H4 (cell line): ENCODE measurements at places on chromosomes 16 and 17. TPM values are rescaled to one million over a fixed set of nuclear protein-coding genes. Genes with fewer than 3 reads are reported as not detected.

- DNase-seq = no peak
Observed at GRCh38 chr16:86022381-86022960, 123.5 kb downstream of the IRF8 start.

DNA sequence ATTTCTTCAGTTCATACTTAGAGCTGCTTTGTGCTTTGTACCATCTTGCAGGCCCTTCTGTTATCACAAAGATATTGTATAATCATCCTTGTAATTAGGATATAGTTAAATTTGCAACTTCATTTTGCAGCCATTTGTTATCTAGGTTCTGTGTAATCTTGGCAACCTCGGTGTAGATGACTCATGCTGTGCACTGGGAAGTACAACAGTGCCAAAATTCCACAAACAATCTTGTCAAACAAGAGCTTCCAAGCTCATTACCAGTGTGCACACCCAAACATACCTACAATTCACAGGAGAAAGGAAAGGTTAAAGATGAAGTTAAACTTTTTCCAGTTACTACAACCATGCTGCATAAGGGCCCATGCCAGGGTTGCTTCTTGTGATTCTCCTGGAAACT lies 1231.8 kb downstream of the CDH11 start:
- peak; percentile 58 for DNase-seq

GRCh38 chr16:25060920-25061319 lies 45.8 kb upstream of the ARHGAP17 start:
- no peak for DNase-seq

GRCh38 chr16:3690980-3691720 lies 26.2 kb downstream of the TRAP1 start:
- no peak for DNase-seq

DNA sequence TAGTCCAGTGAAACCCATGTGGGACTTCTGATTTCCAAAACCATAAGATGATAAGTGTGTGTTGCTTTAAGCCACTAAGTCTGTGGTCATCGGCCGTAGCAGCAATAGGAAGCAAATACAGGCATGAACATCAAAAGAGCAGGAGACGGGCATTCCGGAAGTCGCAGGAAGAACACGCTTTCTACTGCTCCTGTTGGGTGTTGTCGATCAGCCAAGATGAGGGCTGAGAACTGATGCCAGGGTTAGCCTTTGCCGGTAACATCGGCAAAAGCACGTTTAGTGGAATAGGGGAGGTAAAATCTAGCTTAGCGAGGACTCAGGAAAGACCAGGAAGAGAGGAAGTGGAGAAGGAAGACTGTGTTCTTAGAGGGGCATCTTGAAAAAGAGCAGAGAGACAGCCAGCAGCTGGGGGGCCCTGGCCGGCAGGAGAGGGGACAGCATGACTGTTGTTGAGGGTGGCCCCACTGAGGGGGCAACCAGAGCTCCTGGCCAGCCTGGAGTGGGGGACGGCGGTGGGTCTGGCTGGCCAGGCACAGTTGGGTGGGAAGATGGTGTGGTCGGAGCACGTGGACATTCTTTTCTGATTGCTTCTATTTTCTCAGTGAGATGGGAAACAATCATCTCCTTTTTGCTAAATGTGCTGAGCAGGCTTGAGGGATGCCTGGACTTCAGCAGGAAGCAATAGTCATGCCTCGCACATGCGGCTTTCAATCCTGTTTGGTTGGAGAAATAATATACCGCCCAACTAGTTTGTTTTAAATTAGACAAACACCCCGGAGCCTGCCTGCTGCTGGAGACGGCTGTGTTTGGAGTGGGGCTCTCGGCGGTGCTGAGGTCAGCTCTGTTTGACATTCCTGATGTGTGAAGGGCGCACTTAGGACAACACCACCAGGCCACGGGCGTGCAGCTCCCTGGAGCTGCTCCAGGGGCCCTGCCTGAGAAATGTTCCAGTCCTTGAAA lies 109.9 kb downstream of the METRNL start:
- DNase-seq = peak; percentile 53

DNA sequence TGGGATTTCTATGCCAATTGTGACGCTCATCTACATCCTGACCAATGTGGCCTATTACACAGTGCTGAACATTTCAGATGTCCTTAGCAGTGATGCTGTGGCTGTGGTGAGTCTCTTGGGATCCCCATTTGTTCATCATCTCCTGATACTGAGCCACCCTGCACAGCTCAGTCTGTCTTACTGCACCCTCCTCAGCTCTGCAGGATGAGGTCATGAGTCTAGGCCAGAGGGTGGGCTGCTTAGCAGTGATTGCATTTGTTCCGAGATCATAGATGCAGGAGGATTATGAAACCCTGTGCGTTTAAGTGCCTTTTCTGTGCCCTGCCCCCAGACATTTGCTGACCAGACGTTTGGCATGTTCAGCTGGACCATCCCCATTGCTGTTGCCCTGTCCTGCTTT lies 19.5 kb downstream of the SLC7A6OS start:
- no peak for DNase-seq

- DNase-seq = peak; percentile 53
Observed at GRCh38 chr16:50665128-50665878, 15.8 kb downstream of the SNX20 start.

- peak; percentile 78 for DNase-seq
Observed at GRCh38 chr16:10738231-10739077, 5.2 kb upstream of the NUBP1 start.

DNA sequence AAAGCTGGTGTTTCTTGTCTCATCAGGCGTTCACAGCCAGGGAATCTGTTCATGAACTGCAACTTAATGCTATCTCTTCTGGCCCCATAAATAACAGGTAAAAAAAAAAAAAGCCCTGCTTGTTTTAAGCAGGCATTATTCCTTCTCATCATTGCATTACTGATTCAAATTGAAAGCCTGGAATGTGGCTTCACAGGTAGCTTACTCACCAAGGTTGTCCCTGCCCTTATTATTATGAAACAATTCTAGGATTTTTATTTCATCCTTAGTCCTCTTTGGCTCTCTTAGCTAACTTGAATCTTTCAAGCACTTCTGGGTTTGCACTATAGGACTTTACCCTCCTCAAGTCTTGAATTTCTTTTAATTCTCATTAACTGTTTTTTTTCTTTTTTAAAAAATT lies 113.3 kb downstream of the CNTNAP4 start:
- DNase-seq = no peak

GRCh38 chr16:70695331-70696070 lies 9.6 kb upstream of the MTSS2 start:
- DNase-seq = peak; percentile 44

DNA sequence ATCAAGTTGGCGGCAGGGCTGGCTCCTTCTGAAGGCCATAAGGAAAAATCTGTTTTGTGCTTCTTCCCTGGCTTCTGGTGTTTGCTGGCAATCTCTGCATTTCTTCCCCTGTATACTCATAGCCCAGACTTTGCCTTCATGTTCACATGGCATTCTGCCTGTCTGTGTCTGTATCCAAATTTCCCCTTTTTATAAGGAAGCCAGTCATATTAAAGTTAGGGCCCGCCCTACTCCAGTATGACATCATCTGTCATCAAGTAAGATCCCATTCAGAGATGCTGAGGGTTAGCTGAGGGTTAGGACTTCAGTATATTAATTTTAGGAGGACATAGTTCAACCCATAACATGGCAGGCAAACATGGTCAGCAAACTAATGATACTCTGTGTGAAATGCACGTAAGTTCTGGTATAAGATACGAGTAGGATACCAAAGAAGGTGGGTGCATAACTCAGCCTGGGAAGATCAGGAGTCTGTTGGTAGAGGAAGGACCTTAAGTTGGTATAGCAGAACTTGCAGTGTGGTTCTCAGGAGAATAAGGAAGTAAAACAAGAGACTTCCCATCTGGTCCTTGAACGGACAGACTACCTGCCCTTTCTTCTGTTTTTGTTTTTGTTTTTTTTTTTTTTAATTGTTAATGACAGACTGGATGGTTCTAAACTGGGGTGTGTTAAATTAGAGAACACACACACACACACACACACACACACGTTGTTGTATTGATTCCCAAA lies 13.9 kb downstream of the MAP2K6 start:
- no peak for DNase-seq

- DNase-seq = no peak
Observed at GRCh38 chr17:4808378-4808767, 1.4 kb downstream of the PLD2 start.

CDRT15L2 gene
- not detected in 2 replicates for total RNA-seq

RASD1 gene
- total RNA-seq = not detected in 2 replicates

TEX14 gene
- total RNA-seq = 0.06 TPM in 1 of 2 replicates, not detected in the other
